ENCODE measurements at places on chromosomes 4 and X.

DNA sequence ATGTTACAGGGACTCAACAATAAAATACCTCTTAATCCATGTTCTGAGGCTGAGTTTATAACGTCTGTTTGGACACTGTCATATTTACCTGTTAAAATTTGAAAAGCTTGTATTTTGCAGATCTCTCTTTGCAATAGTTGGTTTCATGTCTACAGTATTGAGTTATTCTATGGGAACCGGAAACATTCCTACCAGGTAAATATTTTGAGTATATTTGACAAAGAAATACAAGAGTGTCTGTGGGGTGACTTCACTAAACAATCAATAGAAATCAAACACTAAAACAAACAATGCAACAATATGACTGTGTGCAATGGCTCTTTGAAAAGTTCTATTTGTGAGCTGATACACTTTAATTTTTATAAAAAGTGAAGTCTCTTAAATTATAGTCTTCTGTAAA is 47.7 kb upstream of the CXCL8 start:
- DNase-seq, result no peak

- DNase-seq, result no peak
Measured at GRCh38 chr4:80206521-80207171, 9.3 kb downstream of the PRDM8 start.

DNA sequence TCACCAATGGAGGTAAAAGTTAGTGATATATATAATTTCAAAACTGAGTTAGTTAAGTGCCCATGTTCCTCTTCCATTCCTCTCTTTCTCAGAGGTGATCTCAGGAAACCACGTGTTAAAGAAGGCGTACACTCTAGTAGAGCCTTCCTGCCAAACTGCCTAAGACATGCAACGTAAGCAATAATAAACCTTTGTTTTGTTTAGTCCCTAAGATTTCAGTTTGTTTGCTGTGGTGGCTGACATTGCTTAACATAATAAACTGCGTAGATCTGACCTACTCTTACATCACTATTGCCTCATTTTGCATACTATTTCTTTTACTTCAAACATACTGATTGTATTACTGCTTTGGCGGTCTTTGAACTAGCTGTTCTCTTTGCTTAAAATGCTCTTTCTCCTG is 99.2 kb downstream of the JADE1 start:
- DNase-seq, result no peak

DNA sequence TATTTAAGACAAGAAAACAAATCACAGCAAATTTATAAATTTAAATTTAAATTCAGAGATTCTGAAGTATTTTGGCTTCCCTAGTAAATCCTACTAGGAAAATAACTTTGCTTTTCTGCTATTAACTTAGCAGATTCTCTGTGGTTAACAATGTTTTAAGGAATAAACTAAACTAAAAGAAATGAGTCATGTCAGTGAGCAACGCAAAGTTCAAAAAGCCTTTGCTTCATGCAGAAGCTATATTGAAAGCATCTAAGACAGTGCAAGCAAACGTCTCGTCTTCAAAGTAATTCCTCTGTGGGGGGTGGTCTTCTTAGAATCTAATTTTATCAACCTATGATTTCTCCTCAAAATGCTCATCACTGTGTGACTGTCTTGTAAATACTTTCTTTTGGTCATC is 30.1 kb downstream of the GABRB1 start:
- DNase-seq, result no peak

DNA sequence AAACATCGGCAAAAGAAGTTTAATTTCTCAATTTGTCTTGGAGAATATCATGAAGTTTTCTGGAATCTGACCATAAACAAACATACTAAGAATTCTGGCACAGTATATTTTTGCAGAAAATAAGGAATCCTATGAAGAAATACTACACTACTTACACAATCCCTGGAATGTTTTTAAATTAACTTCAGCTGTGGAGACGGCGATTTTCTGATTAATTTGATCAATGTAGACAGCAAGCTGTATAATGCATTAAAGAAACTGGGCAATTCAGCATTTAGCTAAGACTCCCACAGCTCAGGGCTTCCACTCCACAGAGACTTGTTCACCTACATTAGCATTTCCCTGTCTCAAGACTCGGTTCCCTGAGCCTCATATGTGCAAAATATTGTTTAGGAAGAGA is 12.2 kb downstream of the EGFL6 start:
- DNase-seq, result no peak

DNA sequence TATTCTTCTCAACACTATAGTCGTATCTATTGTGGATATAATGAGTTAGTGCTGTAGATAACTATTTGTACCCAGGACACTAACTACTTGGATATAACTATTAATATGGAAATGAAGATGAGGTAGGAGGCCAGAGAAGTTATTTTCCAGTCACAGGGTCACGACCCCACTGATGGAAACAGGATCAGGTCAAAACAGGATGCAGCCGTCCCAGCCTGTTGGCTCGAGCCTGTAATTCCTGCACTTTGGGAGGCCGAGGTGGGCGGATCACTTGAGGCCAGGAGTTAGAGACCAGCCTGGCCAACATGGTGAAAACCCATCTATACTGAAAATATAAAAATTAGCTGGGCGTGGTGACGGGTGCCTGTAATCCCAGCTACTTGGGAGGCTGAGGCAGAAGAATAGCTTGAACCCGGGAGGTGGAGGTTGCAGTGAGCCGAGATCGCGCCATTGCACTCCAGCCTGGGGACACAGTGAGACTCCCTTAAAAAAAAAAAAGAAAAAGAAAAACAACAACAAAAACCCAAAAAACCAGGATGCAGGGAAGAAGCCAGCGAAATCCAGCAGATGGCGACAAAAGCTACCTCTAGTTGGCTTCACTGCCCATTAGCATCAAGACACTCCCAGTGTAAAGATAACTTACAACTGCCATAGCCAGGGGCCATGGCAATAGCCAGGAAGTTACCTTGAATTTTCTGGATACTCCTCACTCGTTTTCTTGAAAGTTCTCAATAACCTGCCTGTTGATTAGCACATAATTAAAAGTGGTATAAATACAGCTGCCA is 37.9 kb upstream of the NKAP start:
- DNase-seq, result peak; percentile 22

- DNase-seq, result no peak
Measured at GRCh38 chr4:155944516-155944915, 9.2 kb downstream of the CTSO start.

DNA sequence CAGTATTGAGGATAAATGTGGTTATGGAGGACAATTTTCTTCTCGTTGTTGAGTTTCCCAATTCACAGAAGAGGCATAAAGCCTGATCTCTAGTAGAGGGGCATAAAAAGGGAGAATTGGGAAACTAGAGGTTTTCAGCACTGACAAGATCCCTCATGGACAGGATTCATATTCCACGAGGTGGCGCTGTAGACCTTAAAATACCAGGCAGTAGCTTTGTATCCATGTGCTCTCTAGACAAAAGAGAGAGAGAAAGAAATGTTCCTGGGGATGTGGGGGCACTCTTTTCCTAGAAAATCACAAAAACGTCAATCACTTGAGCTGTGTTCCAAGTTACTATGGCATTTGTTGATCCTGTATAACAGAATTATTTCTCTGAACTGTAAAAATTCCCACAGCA is 128.3 kb downstream of the MAGEE1 start:
- peak; percentile 58 for DNase-seq

GRCh38 chr4:114593526-114593925 is 5.1 kb upstream of the UGT8 start:
- no peak for DNase-seq

GRCh38 chr4:1092026-1092982 is 21.1 kb downstream of the RNF212 start:
- DNase-seq, result no peak

DNA sequence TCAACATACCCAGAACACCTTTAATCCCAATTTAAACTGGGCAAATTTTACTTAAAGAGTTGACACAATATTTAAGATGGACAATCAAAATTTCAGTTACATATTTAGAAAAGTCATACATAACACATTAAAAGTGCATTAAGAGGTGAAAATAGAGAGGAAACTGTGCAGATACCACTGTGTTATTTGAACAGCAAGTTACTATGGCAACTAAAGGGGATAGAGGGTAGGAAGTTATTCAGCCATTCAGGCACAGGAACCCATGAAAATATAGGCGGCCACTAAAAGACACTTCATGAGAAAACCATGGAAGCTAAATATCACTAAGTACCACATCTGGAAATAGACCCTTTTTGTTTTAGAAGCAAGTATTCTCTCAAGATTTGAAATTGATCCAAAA is 75.1 kb downstream of the PDGFC start:
- no peak for DNase-seq

GRCh38 chr4:29309050-29309449 is 1411.1 kb upstream of the PCDH7 start:
- DNase-seq, result no peak

GRCh38 chr4:77500801-77501200 is 104.8 kb upstream of the CXCL13 start:
- no peak for DNase-seq

DNA sequence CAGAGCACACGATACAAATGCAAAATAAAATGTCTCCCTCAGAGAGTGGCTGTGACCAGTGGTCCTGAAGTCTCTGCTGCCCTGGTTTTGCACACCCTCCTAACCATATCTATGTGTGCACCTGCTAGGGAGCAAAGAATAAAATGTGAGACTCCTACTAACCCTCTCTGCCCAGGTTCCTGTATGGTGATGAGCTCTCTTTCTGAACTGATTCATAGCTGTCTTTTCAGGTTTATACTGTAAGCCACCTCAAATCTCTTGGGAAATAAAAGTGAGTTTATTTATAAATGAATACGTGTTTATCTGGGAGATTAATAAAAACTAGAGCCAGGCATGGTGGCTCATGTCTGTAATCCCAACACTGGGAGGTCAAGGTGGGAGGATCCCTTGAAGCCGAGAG is 126.0 kb upstream of the RBPJ start:
- DNase-seq, result no peak

DNA sequence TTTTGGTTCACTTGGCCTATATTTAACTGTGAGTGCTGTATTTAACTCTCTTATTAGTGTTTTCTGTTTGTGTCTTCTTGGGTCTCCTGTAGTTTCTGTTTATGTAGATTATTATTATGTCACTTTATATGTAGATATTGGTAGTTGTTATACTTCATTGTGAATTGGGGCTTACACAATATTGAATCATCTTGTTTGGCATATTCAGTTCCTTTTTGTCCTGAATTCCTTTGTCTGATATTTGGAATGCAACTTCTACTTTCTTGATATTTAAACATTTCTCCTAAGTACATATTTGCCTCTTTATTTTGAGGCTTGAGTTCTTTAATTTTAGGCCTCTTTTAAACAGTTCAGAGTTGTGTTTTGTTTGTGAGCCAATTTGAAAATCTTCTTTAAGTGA is 544.8 kb upstream of the ADGRL3 start:
- no peak for DNase-seq

DNA sequence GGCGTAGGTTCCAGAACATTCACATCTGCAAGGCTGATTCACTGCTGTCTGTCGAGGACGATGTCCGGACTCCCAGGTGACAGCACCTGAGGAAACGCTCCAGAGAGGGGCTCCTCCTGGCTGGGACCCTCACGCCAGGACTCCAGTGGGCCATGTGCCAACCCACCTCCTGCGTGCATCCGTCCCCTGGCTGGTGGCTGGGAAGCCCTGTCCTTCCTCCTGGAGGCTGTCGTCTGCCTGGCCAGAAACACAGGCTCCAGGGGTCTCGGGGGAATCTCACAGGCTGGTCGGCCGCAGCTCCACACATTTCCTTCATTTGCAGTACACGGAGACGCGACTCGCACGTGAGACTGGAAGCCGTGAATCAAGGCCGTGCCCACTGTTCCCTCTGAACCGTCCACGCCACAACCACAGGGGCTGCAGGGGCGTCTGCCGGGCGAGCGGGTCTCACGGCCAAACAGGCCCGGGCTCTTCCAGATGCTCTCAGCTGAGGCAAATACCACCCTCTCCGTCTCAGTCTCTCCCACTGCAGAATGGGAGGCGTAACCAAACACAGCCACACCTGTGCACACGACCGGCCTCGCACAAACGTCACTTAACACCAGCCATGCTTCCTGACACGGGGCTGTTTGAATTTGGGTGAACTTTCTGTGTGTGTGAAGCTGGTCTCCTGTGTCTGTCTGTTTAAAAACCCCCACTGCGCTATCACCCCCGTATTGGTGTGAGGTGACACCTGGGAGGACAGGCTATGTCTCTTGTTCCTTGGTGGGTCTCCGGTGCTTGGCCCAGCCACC is 38.7 kb upstream of the MXD4 start:
- DNase-seq, result no peak

GRCh38 chr4:106414366-106414765 is 45.8 kb upstream of the GIMD1 start:
- DNase-seq, result no peak

DNA sequence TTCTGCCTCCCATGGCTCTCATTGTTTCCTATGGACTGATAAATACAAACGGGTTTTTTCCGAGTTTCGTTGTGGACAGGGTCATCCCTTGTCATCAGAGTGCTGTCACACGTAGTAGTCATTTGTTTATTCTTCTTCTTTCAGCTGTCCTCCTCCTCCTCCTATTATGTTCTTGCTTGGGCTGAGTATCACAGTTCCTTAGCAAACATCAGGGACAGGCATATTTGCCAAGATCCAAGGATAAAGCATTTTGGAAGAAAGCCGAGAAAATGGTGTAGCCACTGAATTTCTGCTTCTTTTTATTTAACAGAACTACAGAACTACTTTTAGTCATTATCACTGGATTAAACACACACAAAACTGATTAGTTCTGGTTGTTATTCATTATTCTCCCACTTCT is 167.9 kb downstream of the MAML3 start:
- DNase-seq, result no peak

- DNase-seq, result no peak
Measured at GRCh38 chr4:166481739-166482138, 608.7 kb downstream of the TLL1 start.

DNA sequence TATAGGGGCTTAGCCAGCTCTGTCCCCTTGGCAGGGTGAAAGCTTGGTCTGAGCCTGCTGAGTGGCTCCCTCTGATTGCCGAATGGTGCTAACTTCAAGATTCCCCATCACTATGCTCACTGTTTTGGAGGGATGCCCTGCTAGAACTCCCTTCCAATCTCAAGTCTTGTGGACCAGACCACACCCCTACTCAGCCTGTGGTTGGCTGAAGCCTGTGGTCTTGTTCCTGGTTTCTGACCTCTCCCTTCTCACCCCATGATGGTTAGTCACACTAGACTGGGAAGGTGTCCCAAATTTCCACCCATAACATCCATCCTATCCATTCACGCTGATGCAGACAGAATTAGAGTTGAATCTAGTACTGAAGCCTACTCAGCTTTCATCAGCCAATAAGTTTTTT is 184.7 kb upstream of the NDP start:
- DNase-seq, result no peak

DNA sequence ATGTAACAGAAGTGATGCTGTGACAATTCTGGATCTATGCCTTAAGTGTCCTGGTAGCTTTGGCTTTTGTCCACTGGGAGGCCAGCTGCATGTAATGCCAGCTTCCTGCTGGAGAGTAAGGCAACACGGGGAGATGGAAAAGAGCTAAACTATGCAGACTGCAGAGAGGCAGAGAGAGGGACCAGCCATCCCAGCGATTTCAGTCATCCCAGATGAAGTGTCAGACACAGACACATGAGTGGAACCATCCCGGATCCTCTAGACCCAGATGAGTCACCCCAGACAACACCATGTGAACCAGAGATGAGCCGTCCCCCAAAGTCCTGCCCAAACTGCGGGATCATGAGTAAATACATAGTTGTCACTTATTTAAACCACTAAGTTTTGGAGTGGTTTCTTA is 14.6 kb downstream of the SRPX start:
- DNase-seq, result no peak

Measured in NCI-H1694 treated with DMSO at 0.1 percent for 48 hours (cell line).